ACHN (cell line): ENCODE measurements at places on chromosomes 2 and 18.

DNA sequence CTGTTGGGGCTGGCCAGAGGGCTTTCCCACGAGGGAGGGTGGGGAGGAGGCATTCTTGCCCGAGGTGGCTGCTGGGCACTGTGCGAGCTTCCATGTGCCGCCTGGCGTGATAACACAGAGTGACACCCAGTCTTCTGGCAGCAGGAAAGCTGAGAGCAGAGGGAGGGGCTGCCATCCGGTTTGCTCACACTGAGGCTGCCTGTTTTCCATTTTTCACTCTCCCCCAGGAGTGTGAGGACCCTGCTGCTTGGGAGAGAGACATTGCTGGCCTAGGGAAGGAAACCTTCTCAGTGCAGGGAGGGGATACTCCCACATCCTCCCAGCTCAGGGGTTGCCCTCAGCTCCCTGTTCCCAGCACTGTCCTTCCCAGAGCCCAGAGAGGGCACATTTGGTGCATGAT, 73.1 kb downstream of the INHBB start:
- DNase-seq: no peak

DNA sequence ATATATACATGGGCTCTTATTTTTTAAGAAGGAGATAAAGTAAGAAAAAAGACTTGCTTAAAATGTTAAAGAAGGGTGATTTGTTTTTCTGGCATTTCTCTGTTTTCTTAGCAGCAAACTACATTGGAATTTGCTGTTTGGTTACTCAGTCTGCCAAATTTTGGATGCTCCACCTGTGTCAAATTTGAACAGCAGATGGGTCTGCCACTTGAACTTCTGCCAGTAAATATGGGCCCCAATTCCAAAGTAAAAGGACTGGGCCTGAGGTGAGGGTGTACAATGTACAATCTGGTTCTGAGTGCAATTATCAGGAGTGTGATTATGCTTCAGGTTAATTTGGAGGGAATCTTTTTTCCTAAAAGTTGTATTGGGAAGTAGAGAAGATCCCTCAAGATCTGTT, 794.5 kb downstream of the DSC3 start:
- no peak for DNase-seq

- no peak for DNase-seq
Observed at GRCh38 chr2:118509319-118510004, 338.0 kb downstream of the EN1 start.

GRCh38 chr18:27430595-27430994, 245.5 kb upstream of the CHST9 start:
- DNase-seq: no peak

DNA sequence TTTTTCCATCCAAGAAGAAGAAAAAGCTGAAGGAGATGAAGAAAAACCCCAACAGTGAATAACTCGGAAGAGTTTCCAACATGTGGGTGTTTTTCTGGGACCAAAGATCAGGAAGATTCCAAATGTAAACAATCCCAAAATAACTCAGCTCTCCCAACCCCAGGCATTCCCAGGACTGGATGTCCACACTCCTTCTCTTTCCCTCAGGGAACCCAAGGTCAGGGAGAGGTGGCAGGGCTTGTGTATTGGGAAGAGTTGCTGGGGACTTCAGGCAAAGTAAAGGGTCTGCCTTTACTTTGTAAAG, 268.0 kb downstream of the DYSF start:
- DNase-seq: no peak

DNA sequence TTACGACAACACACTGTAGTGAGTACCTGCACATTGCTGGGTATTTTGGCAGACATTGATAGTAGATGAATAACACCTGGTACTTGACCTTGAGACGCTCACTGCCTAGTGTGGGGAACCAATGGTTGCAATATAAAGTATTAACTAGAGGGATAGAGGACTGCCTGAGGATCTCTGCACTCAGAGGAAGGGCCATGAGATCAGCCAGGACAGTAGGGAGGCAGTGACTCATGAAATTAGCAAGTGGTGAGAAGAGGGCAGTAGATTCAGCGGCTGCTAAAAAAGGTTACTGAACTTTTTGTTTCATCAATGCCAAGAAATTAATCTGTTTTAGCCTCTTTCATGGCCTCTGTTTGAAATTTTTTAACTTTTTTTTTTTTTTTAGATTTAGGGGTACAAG, 250.8 kb upstream of the TCF4 start:
- no peak for DNase-seq

- no peak for DNase-seq
Observed at GRCh38 chr18:34223164-34223892, 1.4 kb downstream of the NOL4 start.

- DNase-seq: no peak
Observed at GRCh38 chr2:240418311-240418710, 17.2 kb upstream of the GPC1 start.

- no peak for DNase-seq
Observed at GRCh38 chr2:51018145-51018544, 13.8 kb downstream of the NRXN1 start.

DNA sequence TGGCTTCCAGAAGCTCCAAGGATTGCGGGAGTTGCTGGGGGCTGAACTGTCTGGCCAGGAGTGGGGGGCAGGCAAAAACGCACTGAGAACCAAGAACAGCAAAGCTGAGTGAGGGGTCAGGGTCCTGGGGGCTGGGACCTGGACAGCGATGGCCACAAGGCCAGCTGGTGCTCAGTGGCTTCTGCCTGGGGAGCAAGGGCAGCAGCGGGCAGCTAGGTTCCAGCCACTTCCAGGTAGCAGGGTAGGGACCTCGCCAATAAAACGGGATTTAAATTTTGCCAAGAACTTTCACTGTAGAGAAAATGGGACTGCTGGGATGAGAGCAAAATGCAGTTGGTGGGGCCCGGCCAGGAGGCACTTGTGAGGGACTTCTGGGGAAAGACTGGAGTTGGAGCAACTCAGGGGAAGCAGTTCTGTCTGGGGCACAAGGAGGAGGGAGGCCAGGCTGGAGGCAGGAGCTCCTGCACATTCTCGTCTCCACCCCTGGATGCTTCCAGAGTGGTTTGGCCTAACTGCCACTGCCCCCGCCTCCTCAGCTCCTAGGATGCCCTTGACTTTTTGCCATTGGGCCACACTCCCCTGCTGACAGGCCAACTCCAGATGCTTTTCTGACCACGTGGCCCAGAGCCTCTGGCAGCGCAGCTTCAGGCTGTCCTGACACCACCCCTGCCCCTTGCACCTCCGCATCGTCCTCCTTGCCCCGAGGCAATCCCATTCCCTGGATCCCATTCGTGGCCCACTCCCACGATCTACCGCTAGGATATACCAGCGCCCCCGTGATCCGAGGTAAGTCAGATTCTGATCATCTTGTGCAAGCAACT, 5.5 kb upstream of the CCDC74A start:
- DNase-seq: no peak

- no peak for DNase-seq
Observed at GRCh38 chr2:149816756-149817551, 229.4 kb upstream of the MMADHC start.

DNA sequence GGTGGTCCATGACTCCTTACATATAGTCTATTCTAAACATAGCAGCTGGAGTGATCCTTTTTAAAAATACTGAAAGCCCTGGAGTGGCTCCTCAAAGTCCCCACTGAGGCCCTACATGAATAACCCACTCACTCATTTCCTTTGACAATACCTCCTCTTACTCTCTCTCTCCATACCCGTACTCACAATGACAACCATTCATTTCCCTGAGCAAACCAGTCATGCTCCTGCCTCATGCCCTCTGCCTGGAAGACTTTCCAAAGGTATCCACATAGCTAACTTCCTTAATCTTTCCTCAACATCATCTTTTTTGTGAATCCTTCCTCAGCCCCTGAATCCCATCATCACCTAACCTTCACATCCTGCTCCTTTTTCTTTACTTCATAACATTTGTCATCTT, 102.6 kb downstream of the BAZ2B start:
- DNase-seq: no peak

DNA sequence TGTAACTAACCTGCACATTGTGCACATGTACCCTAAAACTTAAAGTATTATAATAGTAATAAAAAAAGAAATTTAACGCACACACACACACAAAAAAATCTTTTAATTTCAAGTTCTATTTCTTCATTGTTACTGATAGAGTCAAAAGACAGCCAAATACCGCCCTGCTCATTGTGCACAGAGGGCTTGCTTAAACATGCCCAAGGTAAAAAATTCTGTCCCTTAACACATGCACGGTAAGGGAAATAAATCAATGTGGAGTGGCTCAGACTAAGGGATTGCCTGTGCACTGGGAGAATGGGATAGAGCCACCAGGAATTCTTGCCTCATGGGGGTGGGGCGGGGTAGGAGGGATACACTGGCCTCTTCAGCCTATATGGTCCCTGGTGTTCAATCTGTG, 468.0 kb downstream of the NUP35 start:
- DNase-seq: no peak

DNA sequence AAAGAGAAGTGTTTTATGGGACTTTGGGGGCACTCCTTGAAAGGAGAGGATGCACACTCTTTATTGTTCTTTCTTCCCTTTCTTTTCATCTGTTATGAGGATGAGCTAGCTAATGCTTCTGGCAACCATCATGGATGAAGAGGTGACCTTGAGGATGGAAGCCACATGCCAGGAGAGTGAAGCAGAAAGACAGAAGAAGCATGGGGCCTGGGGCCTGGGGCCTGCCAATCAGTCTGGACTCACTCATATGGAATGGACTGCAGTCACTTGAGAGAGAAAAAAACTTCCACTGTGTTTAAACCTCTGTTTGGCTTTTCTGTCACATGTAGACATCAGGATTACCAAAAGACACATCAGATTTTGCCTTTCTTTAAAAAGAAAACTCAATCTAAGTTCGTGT, 35.8 kb upstream of the ZFP36L2 start:
- DNase-seq: no peak

DNA sequence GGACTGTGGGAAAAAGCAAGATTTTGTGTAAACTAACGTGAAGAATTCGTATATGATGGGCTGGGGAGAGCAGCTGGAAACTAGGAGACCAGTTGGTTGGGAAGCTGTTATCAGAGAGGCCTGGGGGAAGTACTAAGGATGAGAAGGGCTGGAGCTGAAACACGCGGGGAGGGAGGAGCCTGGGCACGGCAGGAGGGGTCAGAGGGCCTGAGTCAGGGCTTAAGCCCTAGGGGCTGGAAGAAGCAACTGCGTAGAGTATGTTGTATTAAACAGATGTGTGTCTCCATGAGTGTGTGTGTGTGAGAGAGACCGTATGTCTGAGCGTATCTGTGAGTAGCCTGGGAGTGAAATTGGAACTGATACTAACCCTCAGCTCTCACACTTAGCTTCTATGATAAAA, 8.4 kb downstream of the POMC start:
- no peak for DNase-seq

DNA sequence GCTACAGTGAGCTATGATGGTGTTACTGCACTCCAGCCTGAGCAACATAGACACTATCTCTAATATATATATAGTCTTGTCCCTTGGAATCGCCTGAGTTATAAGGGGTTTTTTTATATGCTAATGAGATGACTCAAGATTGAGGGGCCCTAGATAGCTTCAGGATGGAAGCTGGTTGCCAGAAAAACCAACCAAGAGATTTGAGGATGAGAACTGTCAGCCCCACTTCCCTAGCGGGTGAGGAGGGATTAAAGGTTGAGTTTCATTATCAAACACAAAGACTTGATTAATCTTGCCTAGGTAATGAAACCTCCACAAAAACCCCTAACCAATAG, 12.6 kb upstream of the GALM start:
- DNase-seq: no peak

DNA sequence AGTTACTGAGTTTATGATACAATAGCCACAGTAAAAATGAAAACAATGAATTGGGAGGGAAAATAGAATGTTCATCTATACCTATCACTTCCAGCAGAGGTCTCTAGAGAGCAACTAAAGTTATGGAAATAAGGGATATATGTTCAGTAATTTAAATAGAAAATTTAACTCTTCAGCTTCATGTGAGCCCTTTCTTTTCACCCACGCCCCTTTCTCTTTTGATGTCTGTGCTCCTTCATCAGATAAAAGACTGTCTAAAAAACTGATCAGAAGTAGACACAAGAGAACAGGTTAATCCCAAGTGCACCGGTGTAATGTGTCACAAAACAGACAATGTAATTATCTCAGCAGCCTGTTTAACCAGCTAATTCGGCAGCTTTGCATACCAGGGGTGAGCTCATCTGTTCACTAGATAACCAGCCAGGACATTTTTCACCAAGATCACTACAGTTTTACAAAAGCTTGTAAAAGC, 238.5 kb upstream of the ERBB4 start:
- DNase-seq: peak; percentile 40

DNA sequence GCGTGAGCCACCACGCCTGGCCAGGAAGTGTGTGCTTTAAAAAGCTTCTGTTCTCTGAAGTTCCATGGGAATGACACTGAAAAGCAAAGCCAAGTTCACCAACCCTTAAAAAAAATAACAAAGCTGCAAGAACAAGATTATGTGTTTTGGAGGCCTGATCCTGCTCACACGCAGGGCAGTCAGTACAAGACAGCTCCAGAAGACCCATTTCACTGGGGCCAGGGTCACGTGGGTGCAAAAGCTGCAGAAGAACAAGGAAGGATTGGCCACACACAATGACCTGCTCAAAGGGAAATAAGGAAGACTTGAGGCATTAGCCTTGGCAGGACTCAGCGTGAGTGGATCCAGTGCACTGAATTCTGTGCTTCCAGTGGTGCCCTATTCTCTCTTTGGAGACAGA, 187.9 kb downstream of the NCK2 start:
- no peak for DNase-seq

DNA sequence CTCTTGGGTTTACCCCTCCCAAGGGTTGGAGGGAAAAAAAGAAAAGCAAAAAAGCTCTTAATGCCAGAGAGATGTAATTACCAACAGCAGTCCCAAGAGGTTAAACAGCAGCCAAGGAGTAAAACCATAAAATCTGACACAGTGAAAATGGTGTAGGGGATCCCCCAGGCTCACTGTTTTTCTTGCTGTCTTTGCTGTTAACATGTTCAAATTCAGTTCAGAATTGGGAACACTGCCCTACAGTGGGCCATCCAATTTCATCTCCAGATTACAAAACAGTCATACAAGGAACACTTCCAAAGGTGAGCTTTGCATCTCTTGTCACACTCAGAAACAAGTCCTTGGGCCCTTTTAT, 54.5 kb downstream of the PLEKHM3 start:
- no peak for DNase-seq

GRCh38 chr2:95185973-95186372, 20.4 kb downstream of the ZNF2 start:
- no peak for DNase-seq

DNA sequence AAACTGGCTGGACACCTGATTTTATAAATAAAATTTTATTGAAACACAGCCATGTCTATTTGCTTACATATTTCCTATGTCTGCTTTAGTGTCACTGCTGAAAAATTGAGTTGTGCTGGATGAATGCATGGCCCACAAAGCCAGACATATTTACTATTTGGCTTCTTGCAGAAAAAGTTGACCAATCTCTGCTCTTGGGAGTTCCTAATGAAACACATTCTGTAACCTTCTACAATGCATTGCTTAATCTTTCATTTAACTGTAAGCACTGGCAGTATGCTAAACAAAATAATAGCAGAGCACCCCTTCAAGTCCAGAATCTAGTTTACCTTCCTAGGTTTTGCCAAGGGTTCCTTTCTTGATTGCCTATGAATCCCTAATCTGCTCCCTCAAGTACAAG, 17.7 kb upstream of the SERPINB7 start:
- no peak for DNase-seq
